ENCODE measurements at places on chromosomes 4 and X. TPM values are rescaled to one million over a fixed set of nuclear protein-coding genes. Genes with fewer than 3 reads are reported as not detected.

GRCh38 chrX:149487292-149487691, 17.8 kb downstream of the IDS start:
- H3K36me3 ChIP-seq, result peaks cover 19% of the 10 kb centered on the region
- no peaks in the 10 kb centered on the region for H3K4me1 ChIP-seq
- H3K27me3 ChIP-seq, result peaks cover 18% of the 10 kb centered on the region
- peak overlapping the region; percentile 46 for H3K27ac ChIP-seq

DNA sequence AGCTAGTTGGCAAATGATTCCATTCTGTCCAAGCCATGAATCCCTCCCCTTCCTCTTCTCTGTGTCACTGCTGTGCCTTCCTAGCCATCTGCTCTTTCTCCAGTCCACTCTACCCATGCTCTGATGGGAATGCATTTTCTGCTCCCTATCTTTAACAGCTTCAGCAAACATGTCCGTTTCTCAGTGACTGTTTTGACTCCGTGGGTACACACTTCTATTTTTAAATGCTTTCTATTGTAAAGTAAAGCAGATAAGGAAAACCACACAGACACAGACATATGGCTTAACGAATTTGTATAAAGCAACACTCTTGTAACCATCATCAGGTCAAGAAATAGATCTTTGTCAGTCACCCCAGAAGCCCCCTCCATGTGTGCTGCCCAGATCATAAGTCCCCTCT, 72.4 kb upstream of the KLHL13 start:
- no peak overlapping the region for H3K4me3 ChIP-seq
- H3K36me3 ChIP-seq, result no peaks in the 10 kb centered on the region
- H3K27me3 ChIP-seq, result no peaks in the 10 kb centered on the region
- DNase-seq, result no peak
- H3K27ac ChIP-seq, result no peak overlapping the region
- H3K4me1 ChIP-seq, result no peaks in the 10 kb centered on the region

Gene MAGEE1
- 3.3 TPM for total RNA-seq

- no peaks in the 10 kb centered on the region for H3K36me3 ChIP-seq
- no peaks in the 10 kb centered on the region for H3K27me3 ChIP-seq
- no peak overlapping the region for H3K4me3 ChIP-seq
- no peaks in the 10 kb centered on the region for H3K4me1 ChIP-seq
These were observed 168.5 kb downstream of the FAT4 start for GRCh38 chr4:125483278-125483677.

DNA sequence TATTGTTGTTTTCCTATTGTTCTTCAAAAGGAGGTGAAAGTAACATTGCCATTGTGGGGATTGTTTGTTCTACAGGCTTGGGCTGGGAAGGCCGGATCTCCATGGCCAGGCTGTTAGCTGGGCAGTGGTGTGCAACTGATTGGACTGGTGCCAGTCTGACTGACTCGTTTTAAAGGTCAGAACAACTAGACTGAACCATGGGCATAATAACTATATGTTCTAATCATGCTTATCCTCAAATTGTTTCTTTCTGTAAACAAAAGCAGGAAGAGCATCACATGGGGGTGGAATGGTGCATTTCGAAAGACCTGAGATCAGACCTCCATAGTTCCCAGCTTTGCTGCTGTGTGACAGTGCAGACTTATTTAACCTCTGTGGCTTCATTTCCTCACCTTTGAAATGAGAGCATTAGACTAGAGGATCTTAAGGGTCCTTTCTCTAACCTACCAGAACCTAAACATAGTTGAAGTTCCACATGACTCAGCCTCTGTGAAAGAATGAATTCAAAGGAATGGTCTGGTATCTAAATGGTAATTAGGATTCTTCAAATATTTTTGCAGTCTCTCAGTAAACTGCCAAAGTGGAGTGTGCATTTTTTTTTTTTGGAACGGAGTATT, 66.7 kb upstream of the PGRMC2 start:
- H3K4me3 ChIP-seq, result no peak overlapping the region
- no peak overlapping the region for H3K27ac ChIP-seq
- peaks cover 4% of the 10 kb centered on the region for H3K4me1 ChIP-seq
- H3K36me3 ChIP-seq, result peaks cover 4% of the 10 kb centered on the region

DNA sequence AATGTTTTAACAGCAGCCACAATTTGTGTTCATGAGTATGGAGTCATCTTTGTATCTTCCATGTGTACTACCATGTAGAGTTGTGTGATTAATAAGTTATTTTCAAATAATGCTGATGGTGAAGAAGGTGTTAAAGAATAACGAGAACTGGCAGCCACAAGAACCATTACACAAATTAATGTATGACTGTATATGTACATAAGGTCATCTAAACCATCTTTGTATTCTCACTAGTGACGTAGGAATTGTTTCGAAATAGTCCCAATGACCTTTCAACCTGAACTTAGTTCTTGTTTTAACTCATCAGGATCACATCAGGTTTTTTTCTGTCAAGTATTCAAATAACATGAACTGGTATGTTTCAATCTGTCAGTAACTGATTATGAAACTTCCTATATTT, 48.3 kb upstream of the NOCT start:
- no peak overlapping the region for H3K27ac ChIP-seq
- DNase-seq, result no peak
- no peaks in the 10 kb centered on the region for H3K27me3 ChIP-seq
- H3K36me3 ChIP-seq, result no peaks in the 10 kb centered on the region
- H3K4me1 ChIP-seq, result no peaks in the 10 kb centered on the region
- H3K4me3 ChIP-seq, result no peak overlapping the region

GRCh38 chr4:148017801-148018200, 285.9 kb downstream of the ARHGAP10 start:
- no peaks in the 10 kb centered on the region for H3K4me1 ChIP-seq
- no peaks in the 10 kb centered on the region for H3K27me3 ChIP-seq

Gene NEUROG2
- 0.26 TPM for total RNA-seq

DNA sequence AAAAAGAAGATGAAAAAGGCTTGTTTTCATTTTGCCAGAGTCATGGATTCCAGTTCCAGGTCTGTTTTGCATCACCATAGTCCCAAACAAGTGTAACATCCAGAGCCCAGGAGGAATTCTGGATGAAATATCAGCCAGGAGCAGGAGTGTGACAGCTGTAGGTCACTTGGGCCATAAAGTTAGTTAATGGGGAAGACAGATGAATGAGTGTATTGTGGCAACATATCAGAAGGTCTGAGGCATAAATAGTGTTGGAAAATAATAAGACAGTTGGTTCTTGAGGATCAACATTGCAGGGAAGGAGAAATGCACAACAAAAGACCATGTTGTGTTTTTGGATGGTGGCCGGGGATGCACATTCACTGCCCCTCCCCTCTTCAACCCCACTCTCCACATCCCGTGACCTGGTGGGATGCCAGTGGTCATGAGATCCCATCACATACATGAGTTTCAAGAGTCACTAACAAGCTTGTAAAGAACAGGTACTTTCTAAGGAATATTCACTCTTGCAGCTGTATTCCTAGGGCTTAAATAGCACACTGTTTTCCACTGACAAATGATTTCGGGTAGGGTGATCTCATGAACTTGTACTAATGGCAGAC, 83.1 kb upstream of the IGFBP7 start:
- no peak overlapping the region for H3K4me3 ChIP-seq
- no peak for DNase-seq
- no peaks in the 10 kb centered on the region for H3K4me1 ChIP-seq
- no peak overlapping the region for H3K27ac ChIP-seq
- H3K27me3 ChIP-seq, result peaks cover 32% of the 10 kb centered on the region
